ENCODE measurements at places on chromosomes 3 and 15. TPM values are rescaled to one million over a fixed set of nuclear protein-coding genes. Genes with fewer than 3 reads are reported as not detected.

DNA sequence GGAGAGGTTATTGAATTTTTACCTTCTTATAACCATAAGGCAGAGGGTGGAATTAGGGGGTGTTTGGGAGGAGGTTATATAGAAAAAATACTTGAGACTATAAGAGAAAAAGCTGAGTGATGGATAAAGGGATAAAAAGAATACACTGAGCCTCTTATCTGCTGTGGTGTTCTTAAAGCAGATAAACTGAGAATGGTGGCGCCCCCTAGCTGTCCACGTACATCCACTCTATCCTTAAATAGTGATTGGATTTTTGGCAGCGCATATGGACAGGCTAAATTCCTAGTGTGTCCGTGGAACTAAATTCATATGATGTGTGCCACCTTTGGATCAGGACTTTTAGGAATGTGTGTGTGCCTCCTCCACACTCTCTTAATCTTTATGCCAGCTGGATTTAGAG, 121.1 kb downstream of the OXSM start:
- no peak for DNase-seq

DNA sequence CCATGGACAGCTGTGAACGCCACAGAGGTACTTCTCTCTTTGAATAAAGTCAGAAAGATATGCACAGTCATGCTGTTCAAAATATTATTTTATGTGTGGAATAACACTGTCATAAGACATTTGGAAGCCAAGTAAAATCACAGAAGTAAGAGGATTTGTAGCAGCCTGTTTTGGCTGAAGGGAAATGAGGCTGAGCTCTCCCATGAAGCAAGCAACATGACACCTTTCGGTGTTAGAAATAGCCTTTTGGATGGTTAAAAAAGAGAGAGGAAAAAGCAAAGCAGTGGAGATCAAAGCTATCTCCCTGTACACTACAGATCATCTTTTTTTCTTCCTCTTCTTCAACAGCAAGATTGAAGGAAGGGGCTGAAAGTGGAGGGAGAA, 755.3 kb downstream of the ROBO1 start:
- no peak for DNase-seq

DNA sequence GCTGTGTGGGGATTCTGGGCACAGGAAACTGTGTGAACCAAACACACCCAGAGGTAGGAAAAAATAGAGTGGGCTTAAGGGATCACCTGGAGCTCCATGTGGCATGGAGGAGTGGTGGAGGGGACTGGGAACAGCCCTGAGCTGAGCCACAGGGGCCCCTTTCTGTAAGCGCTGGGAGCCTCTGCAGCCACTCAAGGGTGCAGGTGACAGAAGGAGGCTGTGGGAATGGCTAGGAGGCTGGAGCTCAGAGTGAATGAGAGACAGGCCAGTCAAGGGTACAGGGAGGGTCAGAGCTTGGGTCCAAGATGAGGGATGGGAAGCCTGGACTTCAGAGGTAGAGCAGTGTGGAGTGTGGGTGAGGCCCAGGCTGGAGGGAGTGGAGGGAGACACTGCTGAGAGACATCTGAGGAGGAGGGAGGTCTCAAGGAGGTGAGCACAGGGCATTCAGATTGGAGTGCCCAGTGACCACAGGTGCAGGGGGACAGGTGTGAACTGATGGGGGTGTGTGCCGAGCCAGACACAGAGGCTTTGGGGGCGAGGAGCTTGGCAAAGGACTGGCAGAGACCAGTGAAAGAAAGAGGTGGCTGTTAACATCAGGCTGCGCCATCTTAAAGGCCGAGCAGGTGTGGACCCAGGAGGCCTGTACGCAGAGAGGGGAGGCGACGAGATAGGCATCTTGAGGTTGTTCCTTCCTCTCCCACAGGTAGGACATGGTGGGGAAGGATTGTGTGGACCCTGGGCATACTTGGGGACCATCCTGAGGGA, 56.8 kb downstream of the FGD5 start:
- DNase-seq = no peak

DNA sequence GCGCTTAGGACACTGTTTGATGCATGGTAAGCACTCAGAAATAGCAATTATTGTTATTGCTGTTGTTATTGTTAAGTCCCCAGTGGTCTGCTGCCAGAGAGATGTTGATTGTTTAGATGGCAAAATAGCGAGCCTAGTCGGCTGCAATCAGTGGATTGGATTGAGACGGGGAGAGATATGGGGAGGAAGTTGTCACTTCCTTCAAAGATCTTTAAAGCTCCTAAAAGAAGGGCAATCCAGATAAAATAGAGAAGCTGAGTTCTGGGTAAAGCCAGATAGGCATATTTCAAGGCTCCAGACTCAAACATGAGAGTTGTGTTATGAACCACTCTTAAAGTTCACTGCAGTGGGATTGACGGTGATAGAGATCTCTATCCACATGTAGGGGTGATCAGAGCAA, 64.5 kb downstream of the RYR3 start:
- DNase-seq = no peak

- no peak for DNase-seq
Measured at GRCh38 chr3:101043687-101044078, 50.5 kb upstream of the ABI3BP start.

DNA sequence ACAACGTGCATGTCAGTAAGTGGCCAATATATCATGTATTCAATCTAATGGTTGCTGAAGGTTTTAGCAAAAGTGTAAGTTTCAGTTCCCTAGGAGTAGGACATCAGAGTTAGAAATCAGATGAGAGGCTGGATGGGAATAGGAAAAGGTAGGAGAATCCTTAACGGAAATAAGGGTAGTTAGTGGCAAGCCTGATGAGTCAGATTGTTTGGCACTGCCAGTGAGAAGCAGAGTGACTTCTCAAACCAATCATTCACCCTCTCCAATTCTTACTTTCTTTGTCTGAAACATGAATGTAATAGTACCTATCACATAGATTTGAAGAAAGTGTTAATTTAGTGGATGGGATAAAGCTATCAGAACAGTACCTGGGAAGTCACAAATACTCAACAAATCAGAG, 894.0 kb downstream of the NTRK3 start:
- no peak for DNase-seq

Gene DUSP7
- polyA plus RNA-seq = 17.3 TPM

Gene SLC22A13
- polyA plus RNA-seq = 4.1 TPM

DNA sequence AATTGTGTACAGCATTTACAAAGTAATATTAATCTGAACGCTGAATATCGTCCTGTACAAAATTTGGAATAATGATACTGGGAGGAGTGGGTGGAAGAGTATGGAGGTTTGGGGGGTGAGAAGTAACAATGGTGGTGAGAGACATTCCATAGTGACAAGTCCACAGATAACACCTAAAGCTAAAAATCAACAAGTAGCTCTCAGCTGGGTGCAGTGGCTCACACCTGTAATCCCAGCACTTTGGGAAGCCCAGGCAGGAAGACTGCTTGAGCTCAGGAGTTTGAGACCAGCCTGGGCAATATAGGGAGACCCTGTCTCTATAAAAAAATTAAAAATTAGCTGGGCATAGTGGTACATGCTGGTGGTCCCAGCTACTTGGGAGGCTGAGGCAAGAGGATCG, 5.1 kb downstream of the MRPS25 start:
- DNase-seq = no peak

GRCh38 chr15:85692873-85693272, 101.9 kb downstream of the KLHL25 start:
- no peak for DNase-seq

Data from right renal pelvis (tissue), 4 donors.